Suppressor macrophage (primary cell): ENCODE measurements at places on chromosomes 12 and 14.

DNA sequence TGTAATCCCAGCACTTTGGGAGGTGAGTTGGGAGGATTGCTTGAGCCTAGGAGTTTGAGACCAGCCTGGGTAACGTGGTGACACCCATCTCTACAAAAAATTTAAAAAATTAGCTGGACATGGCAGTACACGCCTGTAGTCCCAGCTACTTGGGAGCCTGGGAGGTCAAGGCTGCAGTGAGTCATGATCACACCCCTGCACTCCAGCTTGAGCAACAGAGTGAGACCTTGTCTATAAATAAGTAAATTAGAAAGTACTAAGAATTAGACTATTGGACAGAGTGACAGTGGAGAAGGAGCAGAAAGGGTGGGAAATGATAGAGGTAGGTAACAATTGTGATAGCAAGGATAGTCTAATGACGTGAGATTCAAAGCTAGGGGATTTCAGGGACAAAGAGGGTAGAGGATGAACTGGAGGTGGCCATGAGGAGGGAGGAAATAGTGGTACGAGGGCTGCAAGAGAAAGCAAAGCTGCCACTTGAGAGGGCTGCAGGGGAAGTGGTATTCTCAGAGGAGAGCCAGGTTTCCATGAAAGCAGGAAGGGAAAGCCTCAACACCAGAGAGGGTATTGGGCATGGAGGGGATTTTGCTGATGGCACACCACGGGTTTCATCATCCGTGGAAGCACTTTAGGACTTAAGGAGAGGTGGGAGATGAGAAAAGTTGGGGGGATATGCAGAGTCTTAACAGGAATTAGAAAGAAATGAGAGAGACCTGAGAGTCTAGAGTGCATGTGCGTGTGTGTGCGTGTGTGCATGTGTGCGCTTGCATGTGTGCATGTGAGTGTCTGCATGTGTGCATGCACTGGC lies 85.6 kb downstream of the SYNE2 start:
- no peak for DNase-seq

- DNase-seq = no peak
These were observed 572.8 kb upstream of the STXBP6 start for GRCh38 chr14:25622763-25623162.

- no peak for DNase-seq
These were observed 180.3 kb downstream of the ADGRD1 start for GRCh38 chr12:131133994-131134393.

DNA sequence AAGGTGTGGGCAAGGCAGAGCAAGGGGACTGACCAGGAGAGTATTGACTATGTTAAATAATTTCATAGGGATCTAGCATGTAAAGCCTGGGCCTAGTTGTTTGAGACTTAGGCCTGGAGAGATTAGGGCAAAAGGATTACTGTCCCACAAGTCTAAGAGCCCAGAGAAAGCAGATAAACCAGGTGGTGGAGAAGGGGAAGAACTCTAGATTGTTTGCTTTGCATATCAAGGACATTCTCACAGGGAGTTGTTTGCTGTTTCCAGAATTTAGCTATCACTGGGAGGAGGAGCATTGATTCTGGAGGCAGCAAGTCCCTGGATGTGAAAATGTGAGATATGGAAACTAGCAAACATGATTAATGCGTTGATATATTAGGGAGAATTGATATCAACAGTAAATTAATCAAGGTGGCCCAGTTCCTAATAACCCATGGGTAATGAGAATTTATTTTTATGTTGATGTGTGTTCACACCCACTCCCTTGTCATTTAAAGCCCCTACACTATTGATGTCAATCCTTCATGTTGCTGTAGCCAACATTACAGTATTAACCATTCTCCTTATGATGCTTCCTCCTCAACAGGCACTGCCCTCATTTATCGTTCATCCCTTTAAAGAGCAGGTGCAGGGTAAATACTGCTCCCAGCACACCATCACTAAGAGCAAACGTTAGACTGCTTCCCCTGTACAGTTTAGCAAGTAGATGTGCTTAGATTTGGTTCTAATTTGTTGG lies 1666.7 kb upstream of the FLRT2 start:
- DNase-seq = no peak

GRCh38 chr14:105204206-105204930 lies 23.3 kb upstream of the NUDT14 start:
- no peak for DNase-seq

DNA sequence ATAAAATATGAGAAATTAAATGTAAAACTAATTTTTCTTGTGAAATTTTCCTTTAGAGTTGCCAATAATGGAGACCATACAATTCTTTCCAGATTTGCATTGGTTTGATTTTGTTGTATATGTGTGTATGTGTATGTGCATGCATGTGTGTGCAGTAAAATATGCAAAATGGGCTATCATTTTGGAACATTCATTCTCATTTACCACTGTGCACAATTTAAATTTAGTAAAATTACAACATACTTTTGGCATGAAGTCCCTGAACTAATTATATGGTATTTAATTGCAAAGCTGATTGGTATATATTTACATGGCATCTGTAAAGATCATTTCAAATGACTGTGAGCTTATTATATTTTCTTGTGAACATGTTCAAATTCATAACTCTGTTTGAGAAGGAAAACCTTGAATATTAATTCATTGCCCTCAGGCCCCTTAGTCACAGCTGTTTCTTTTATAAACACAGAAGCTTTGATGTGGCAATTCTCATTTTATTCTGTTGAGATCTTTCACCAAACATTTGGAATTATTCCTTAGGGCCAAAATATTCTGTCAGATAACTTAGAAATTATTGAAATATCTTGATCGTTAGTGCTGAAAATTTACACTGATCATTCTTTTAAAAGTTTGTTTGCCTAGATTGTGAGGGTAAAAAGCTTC lies 17.6 kb downstream of the KERA start:
- no peak for DNase-seq

GRCh38 chr12:84128117-84128991 lies 784.2 kb downstream of the SLC6A15 start:
- DNase-seq = no peak

DNA sequence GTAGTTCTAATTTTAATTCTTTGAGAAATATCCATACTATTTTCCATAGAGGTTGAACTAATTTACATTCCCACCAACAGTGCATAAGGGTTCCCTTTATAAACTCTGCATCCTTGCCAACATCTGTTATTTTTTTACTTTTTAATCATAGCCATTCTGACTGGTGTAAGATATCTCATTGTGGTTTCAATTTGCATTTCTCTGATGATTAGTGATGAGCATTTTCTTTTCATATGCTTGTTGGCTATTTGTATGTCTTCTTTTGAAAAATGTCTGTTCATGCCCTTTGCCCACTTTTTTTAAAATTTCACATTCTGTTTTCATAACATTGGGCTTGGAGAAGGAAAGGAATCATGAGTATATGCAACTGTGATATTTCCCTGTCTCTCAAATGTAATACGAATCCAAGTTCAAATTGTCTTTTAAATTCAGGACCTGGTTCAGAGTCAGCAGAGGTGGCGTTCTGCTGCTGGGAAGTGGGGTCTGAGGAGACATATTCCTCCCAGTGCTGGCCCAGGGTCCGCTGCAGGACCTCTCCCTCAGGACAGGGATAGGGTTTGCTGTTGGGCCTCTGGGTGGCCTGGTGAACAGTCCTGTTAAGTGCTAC lies 81.2 kb upstream of the ETV6 start:
- no peak for DNase-seq

DNA sequence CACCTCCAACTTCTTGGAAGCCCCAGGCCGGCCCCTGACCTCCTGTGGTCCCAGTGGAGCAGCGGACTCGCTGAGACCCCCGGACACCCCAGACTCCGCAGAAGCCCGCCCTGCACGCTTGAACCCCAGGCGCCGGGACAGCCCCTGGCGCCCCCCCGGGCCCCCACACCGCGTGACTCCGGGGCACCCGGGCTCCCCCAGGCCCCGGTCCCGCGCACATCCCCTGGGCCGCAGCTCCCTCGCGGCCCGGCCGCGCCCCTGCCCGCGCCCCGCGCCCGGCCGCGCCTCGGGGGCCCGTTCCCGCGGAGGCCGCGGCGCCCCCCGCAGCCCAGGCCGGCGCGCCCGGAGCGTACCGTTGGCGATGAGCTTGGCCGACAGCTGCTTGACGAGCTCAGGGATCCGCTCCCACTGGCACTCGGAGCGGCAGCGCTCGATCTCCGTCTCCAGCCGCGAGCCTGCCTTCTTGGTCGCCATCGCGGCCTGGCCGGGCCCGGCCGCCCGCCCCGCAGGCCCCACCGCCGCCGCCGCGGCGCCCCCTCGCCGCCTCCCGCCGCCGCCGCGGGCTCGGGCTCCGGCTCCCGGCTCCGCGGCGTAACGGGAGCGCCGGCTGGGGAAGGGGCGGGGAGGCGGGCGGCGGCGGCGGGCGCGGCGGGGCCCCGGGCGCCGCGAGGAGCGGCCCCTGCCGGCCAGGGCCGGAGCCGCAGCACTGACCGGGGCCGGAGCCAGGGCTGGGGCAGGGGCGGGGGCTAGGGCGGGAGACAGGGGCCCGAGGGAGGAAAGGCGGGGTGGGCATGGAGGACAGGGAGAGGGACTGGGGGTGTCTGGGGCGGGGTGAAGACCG lies at the start of gene TTC7B:
Gene TTC7B, minus strand, starts transcription at position 609 of the 841 bp plus-strand sequence. Its CDS starts 135 bp downstream, at position 474.
- DNase-seq = peak; percentile 53

GRCh38 chr12:52005903-52006703 lies 643 bp upstream of the TAMALIN start:
- peak; percentile 94 for DNase-seq

DNA sequence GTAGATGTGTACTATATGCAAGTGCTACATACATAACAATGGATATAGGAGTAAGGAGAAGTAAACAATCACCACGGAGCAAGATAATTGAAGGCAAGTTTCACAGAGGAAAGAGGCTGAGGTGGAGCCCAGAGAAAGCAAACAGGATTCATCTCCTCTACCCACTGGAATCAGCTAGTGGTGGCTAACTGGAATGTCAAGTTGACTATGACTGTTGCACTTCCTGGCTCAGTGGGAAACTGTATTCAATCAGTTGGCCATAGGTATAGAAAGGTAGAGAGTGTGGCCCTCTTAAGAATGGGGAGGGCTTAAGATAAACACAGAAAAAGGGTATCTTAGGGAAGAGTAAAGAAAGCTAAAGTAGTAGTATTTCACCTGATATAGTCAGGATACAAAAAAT lies 62.4 kb downstream of the MAP4K5 start:
- DNase-seq = no peak

- no peak for DNase-seq
These were observed 63.4 kb upstream of the KITLG start for GRCh38 chr12:88643685-88644084.

DNA sequence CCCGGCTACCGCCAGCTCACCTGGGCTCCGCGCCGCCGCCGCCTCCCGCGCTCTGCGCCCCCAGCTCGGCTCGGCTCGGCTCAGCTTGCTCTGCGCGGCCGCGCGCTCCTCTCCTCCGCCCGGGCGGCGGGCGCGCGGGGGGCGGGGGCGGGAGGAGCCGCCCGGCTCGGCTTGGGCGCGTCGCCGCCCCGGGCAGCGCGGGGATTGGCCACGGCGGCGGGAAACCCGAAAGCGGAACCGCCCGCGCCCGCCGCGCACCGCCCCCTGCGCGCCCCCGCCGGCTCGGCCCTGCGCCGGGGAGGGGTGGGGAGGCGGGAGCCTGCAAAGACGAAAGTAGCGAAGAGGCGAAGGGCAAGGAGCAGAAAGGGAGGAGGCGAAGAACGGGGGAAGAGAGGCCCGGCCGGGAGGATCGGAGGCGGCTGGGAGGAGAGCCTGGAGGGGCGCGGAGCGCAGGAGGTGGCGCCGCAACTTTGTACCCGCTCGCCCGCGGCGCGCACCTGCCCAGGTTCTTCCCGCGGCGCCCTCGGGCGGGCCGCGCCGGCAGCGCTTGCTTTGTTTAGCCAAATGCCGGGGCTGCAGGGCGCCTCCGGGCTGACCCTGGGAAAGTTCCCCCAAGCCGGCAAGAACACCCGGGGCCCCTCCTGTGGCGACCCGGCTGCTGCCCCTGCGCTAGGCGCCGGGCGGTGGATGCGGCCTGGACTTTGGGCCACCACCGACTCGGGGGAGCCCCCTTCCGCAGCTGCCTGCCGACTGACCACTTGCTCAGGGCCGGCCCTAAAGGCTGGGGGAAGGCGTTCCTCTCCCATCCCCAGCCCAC lies at the start of gene CAMKK2:
Gene CAMKK2, minus strand, starts transcription at position 92 of the 817 bp plus-strand sequence. CDS start 22,183 bp downstream, outside the sequence.
- peak; percentile 98 for DNase-seq
